Stimulated activated CD4-positive, alpha-beta T cell treated with anti-CD3 and anti-CD28 coated beads, Interleukin-1b, Interleukin-23, amount 100 ng/mL, for 1 hour (primary cell): ENCODE measurements at places on chromosomes 4 and X.

GRCh38 chr4:168451744-168452390 lies 28.4 kb downstream of the DDX60L start:
- DNase-seq = no peak

DNA sequence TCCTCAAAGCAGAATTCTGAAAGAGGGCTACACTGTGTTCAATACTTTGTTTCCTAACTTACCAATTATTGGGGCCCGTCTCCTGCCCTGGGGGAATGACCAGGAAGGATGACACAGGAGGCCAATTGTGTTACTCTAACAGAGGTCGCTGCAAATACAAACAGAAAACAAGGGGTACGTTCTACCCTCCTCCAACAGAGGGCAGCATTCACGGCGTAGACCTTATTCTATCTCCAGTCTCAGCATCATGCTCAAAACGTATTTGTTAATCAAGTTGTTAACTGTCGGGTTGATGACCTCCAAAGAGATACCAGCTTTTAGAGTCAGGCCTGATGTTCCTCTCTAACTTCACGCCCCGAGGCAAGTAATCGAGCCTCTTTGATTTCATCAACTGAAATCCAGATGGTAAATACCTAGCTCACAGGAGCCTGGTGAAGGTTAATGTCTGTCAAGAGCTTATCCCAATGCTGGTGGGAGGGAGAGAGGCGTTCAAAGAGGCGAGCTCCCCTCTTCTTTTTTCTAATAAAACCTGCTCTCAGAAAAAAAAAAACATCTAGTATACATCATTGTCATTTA lies 181.0 kb upstream of the KCNIP4 start:
- DNase-seq = no peak

- no peak for DNase-seq
These were observed 19.1 kb downstream of the MAGED2 start for GRCh38 chrX:54826598-54826997.

GRCh38 chr4:60128888-60129287 lies 1071.2 kb upstream of the ADGRL3 start:
- no peak for DNase-seq

DNA sequence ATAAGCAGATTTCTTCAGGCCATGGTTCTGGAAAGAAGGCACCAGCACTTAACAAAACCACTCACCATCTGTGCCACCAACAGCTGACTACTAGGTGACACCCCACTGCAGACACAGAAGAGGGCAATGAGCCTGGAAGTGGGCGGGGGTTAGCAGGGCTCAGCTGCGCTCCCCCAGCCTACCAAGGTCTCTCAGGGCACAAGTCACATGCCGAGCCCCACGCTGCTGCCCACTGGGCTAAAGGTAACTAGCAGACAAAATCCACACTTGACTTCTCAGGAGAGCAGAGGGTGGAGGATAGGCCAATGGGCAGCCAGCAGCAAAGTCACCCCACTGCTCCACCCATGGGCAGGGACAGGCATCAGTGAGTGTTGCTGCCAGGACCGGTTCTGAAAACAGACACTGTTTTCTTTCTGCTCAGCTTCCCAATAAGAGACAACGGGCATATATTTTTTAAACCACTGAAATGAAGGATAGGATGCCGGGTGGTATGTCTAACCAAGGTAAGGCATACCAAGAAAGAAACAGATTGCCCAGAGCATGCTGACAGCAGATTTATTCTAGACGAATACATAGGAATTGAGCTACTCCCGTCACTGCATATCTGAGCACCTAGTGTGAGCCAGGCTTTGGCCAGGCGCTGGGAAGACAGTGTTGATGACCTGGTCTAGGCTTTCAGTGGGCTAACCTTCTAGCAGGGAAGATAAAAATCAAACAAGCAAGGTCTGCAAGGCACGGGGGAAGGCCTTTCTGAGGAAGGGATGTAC lies 20.1 kb downstream of the ACSL1 start:
- DNase-seq = no peak

DNA sequence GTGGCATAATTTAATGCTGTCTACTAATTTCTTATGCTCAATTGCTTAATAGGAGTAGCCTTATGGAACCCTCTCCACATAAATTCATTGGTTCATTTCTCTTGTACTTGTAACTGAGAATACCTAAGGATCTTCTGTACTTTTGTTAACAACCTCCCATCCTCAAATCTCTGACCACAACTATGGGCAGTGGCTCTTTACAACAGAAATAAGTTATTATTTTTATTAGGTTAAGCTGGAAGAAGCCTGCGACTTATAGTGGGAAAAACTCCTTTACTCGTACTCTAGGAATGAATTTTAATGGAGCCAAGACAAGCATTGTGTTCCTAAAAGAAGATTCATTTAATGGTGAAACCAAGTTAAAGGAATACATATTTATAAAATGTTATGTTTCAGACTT lies 337.1 kb upstream of the CTSO start:
- no peak for DNase-seq

- no peak for DNase-seq
These were observed 363.5 kb upstream of the EMCN start for GRCh38 chr4:100881283-100881682.

GRCh38 chrX:74534569-74535038 lies 79.8 kb downstream of the RLIM start:
- DNase-seq = no peak

DNA sequence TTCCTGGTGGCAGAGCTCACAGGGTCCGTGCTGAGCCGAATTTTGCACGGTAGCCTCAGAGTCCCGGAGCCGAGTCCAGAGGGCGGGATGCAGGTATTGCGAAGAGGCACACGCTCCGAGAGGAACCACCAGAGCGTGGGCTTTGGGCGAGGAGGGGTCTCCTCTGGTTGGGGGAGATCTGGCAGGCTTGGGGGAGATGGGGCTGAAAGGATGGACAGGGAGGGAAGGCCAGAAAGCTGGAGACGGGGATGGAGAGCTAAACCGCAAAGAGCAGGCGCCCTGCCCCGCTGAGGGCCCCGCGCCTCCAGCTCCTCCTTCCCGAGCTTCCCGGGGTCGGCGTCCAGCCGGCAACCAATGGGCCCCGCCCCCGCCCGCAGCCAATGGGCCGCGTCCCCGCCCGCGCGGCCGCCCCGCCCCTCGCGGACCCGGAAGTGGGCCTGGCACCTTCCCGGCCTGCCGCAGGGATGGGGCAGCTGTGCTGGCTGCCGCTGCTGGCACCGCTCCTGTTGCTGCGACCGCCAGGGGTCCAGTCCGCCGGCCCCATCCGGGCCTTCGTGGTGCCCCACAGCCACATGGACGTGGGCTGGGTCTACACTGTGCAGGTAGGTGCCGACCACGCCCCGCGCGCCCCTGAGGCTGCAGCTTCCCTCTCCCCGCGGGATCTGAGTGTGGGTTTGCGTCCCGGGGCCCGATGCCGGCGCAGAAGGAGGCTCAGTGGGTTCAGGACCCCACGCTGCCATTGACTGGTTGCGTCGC lies at the start of gene MAN2B2:
Gene MAN2B2, plus strand, starts transcription at position 443 of the 756 bp plus-strand sequence. Its CDS starts 22 bp downstream, at position 465.
- peak; percentile 74 for DNase-seq

- no peak for DNase-seq
These were observed 36.1 kb downstream of the HDAC8 start for GRCh38 chrX:72536542-72536941.

DNA sequence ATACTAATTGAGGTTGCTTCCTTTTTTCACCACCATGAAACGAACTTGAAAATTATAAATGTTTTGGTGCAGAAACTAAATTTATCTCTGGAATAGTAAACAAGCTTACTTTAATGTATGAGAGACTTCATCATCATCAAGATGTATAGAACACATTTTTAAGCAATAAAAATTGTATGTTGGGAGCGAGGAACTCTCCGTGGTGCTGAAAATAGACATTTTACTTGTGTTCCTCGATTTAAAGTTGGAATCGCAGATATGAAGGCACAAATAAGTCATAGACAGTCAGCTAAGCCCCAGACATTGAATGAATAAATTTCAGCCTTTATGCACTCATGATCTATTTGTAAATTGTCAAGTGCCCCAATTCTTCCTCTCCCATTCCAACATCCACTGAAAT lies 310.7 kb downstream of the STK32B start:
- DNase-seq = no peak

GRCh38 chrX:34956916-34957315 lies 14.3 kb downstream of the FAM47B start:
- DNase-seq = no peak

- DNase-seq = no peak
These were observed 11.3 kb upstream of the BTC start for GRCh38 chr4:74805601-74806000.

GRCh38 chrX:109902665-109903064 lies 100.2 kb upstream of the TMEM164 start:
- DNase-seq = no peak

DNA sequence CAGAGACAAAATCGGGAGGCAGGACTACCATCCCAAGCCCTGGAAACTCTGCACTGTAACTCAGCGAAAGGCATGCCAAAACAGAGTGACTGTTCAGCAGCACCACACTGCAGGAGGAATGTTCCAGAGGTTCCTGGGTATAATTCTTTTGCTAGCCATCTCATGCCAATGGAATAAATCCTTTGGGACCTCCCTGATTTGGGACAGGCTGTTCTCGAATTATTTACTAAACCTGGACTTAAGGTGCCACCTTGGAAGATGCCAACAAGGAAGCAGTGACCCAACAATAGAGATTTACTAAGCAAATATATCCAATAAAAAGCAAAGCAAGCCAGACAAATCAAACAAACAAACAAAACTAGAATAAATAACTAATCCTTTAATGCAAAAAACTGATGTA lies 9.3 kb downstream of the AADAT start:
- DNase-seq = no peak

GRCh38 chr4:152676052-152676854 lies 3.5 kb downstream of the TMEM154 start:
- no peak for DNase-seq

- no peak for DNase-seq
These were observed 79.2 kb downstream of the ARAP2 start for GRCh38 chr4:36164900-36165630.

DNA sequence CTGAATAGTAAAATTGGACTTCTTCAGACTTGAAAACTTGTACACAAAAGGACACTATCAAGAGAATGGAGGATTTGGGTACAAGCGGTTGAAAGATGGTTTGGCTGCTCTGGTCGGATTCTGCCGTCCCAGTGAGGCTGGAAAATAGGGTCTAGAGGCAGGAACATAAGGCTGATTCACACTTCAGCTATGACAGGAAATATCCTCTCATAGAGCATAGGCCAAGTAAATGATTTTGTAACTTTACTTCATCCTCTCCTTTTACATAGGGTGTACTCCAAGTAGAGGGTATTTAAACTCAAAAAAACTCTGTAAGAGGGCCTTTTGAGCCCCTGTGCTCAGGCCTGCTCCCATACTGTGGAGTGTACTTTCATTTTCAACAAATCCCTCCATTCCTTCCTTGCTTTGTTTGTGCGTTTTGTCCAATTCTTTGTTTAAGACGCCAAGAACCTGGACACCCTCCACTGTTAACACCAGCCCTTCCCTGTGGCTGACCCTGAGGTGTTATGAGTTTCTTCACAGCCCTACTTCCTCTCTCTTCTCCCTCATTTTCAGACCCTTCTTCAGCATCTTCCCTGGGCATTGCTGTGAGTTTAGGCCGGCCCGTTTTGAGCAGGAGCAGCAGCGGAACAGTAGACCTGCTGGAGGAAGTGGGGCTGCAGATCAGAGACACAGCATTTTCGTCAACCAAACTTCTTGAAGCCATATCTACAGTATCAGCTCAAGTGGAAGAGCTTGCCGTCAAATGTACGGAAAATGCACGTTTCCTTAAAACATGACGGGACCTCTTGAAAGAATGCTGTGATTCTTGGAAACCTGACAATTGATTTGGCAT lies 7.2 kb downstream of the PGAM4 start:
- no peak for DNase-seq

GRCh38 chrX:63656871-63657580 lies 128.0 kb downstream of the ARHGEF9 start:
- no peak for DNase-seq

GRCh38 chr4:13908455-13908854 lies 280.9 kb upstream of the BOD1L1 start:
- no peak for DNase-seq
